ENCODE measurements at places on chromosomes 5 and 9.

- DNase-seq: no peak
Measured at GRCh38 chr5:66080664-66081063, 63.4 kb upstream of the SREK1 start.

DNA sequence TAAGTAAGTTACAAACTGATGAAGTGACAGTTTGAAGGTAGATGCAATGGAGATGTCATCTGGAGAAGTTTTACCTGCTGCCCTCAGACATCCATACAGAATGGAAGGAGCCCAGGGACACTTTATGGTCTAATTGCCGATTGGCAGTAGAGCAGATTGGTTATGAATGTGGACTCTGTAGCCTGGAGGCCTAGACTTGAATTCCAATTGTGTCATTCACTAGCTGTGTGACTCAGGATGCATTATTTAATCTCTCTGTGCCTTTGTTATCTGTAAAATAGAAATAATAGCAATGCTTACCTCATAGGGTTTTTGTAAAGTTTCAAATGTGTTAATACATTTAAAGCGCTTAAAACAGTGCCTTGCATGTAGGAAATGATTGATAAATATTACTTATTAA lies 5.2 kb upstream of the TCERG1 start:
- no peak for DNase-seq

DNA sequence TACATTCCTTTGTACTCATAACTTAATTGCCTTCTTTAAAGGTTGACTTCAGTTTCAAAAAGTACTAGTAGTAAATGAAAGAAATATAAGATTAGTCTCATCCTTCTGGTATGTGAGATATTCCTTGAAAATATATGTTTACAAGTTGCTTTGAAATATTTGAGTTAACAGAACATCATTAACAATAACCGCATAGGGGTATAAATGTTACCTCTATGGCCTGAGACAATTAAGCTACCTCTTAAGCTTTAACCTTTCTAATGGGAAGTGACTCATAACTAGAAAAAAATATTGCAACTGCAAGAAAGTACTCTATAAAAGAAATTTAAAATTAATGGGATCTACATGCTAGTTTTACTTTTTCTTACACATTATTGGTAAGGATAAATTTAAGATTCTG lies 399.0 kb downstream of the CDH10 start:
- DNase-seq: no peak

DNA sequence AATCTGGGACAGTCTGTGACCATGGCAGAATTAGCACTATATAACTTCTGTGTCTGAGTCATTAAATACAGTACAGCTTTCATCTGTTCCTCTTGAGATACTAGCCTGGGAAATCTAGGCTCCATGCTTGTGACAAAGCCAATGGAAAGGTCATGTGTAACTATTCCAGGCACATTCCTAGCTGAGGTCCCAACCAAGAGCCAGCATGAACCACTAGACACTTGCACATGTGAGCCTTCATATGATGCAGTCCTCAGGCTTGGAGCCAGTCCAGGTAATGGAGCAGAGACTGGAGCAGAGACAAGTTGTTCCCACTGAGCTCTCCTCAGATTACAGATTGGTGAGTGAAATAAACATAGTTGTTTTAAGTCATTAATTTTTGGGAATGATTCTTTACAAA lies 412.4 kb upstream of the ZNF462 start:
- DNase-seq: no peak

- DNase-seq: peak; percentile 15
Measured at GRCh38 chr9:93092251-93092991, 3.6 kb upstream of the CARD19 start.

- DNase-seq: no peak
Measured at GRCh38 chr5:27234916-27235315, 196.5 kb upstream of the CDH9 start.

GRCh38 chr9:86434039-86434726 lies 80.0 kb upstream of the TUT7 start:
- DNase-seq: no peak

DNA sequence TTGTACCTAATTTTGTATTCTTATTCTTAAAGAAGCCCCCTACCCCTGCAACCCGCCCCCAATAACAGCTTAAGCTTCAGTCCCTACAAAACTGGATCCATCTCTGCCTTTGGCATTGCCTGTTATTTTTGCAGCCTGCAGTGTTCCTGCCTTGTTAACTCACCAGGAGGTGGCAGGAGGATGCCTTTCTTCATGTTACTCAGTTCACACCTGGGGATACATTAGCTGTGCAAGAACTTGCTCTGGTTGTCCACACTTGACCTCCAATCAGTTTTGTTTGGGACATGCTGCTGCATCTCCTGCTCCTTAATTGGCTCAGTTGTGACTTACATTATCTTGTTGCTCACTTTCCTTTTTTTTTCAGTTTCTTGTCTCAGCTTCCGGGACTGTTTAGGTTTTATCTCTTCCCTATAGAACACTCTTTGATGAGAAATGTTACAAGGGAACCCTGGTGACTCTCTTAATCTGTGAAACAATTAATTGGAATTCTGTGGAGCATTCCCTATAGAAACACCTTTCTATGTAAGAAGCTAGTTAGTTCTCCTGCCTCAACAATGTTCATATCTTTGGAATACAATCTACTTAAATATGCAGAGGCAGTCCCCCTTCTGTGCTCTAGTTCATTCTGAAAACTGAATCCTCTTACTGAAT lies 467.7 kb upstream of the ACO1 start:
- no peak for DNase-seq

DNA sequence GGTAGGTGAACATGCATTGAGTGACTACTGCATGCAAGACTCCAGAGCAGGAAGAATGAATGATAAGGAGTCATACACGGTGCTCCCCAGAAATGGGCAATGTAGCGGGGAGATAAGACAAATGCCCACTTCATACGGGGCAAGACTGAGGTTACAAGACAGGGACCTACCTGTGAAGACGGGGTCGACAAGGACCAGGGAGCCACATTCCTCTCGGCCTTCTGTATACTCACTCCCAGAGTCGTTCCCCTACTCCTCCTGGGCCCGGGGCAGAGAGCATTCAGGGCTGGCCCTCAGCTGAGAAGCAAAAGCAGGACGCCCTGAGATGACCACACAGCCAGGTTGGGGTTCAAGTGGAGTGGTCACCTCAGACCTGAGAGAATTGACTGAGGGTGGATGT lies 26.7 kb downstream of the PITX1 start:
- no peak for DNase-seq

DNA sequence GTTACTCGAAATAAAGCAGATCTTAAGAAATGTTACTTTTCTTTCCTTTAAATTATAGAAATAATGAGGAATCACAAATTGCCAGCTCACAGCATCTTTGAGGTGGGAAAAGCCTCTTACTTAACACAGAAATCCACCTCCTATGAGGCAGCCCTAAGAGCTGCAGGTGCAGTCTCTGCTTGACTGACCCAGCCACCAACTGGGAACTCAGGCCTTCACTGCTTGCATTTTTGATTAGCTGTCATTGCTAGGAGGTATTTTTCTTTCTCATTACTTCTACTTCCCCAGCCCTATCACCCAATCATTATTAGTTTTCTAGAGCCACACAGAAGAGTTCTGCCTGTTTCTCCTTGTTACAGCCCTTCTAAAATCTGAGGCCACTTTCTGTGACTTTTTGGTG lies 416.5 kb upstream of the KLF4 start:
- DNase-seq: no peak

GRCh38 chr5:73387601-73388305 lies 60.8 kb downstream of the FOXD1 start:
- no peak for DNase-seq

DNA sequence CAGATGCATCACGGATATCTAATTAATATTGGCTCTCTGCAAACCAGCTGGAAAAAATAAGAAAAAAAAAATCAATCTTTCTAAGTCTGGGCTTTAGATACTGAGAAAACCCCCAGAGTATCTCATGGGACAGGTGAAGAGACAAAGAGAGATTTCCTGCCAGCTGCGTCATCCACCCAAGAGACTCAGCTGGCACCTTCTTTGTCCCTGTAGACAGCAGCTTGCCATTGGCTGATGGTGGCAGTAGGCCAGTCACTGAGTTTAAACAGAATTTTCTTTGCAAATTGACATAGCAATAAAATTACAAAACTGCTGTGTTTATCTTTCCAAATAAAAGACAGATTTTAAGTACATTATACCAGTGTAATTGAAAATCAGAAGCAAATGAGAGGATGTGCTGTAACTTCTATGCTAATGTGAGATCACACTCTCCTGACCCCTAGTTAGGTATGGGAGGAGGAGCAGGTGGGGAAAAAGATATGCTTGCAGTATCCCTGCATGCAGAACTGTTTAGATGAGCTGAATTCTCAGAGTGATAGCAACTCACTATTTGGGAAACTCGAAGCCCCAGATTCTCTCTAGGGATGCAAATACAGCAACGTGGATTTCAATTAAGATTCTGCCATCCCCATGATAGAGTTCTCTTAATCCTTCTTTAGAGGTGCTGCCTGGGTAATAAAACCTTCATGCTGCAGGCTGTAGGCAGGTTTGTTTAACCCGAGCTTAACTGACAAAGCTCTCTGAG lies 72.2 kb downstream of the NMUR2 start:
- no peak for DNase-seq

DNA sequence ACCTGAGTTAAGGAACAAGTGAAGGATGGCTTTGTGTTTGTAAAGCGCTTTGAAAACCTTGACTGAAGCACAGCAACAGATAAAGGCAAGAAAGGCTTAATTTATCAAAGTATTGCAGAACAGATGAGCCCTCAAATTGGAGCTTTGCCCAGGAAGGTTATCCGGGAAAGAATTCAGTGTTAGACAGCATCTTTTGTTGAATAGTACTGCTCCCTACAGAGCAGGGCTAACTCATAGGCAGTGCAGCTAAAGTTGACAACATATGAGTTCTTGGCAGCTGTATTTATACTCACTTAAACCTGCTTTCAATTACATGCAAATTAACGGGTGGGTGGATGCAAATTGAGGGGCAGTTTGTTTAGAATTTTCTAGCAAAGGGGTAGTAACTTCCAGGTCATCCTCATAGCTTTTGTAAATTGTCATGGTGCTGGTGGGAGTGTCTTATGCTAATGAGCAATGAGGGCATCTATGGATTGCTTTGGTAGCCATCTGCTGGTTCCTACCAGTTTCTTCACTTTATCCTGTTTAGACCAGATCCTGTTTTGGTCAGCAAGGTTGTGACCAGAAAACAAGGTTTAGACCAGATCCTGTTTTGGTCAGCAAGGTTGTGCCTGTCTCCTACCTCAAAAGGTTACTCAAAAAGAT lies 105.8 kb downstream of the GDA start:
- DNase-seq: no peak

GRCh38 chr9:3036333-3036700 lies 192.4 kb upstream of the PUM3 start:
- no peak for DNase-seq

DNA sequence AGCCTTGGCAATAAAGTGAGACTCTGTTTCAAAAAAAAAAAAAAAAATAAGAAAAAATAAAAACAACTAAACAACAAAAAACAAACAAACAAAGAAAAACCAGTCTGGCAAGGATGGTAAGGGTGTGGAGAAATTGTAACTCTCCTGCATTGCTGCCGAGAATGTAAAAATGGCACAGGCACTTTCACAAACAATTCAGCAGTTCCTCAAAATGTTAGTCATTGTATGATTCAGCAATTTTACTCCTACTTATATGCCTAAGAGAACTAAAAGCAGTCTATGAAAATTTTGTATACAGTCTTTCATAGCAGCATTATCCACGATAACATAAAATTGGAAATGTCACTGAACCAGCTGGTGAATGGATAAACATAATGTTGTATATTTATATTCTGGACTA lies 280.4 kb downstream of the CDH9 start:
- no peak for DNase-seq

DNA sequence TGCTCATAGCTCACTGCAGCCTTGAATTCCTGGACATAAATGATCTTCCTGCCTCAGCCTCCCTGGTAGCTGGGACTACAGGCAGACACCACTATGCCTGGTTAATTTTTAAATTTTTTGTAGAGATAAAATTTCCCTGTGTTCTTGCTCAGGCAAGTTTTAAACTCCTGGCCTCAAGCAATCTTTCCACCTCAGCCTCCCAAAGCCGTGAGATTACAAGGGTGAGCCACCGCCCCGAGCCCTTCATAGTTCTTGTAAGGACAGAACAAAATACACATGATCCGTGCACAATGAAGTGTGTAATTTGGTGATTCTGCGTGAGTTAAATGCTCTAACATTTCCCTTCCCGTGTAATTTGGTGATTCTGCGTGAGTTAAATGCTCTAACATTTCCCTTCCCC lies 27.7 kb upstream of the MYO10 start:
- DNase-seq: no peak

DNA sequence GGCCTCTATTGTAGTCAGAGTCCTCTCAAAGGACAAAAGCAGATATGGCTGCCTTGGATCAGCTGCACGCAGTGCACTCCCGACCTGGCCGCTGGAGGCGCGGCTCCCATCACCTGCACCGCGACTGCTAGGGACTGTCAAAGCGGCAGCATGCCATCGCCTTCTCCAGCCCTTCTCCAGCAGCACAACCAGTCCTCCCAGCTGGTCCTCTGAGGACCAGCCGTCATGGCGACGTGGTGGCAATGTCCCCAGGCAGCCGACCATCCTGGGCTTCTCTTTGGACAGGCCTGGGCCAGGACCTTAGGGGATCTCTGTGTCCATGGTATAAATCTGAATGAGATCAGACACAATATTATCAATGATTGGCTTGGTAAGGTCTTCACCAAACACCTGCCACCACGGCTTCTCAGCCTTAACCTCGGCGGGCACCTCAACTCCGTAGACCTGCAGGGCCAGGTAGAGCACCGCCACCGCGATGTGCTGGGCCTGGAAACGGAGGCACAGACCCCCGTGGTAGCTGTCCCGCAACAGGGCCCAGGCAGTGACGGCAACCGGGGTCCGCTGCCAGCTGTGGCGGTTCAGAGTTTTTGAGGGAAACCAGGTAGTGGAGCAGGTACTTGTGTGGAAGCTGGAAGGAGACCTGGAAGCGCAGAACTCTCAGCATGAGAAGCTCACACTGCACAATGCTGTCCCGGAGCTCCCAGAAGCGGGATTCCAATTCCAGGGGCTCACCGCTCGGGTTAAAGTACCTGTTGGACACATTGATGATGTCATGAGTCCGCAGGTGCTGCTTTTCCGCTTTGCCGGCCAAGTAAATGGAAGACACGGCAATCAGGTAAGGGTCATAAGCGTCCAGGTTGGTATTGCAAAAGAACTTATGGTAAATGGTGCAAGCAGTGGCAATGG lies 8.5 kb downstream of the DUSP1 start:
- DNase-seq: no peak

GRCh38 chr9:135067096-135067710 lies 20.3 kb upstream of the OLFM1 start:
- peak; percentile 8 for DNase-seq

Data from activated T-cell treated with anti-CD3 and anti-CD28 coated beads, Interleukin-2, amount 50 U/mL, for 1 hour (primary cell).